Activated CD8-positive, alpha-beta T cell treated with anti-CD3 and anti-CD28 coated beads for 36 hours (primary cell): ENCODE measurements at places on chromosomes 2 and 18. TPM values are rescaled to one million over a fixed set of nuclear protein-coding genes. Genes with fewer than 3 reads are reported as not detected.

- peaks cover 28% of the 10 kb centered on the region for H3K4me1 ChIP-seq
- peaks cover 80% of the 10 kb centered on the region for H3K27me3 ChIP-seq
- no peak for DNase-seq
- no peak overlapping the region for H3K27ac ChIP-seq
- H3K4me3 ChIP-seq, result no peak overlapping the region
- no peaks in the 10 kb centered on the region for H3K36me3 ChIP-seq
Measured at GRCh38 chr2:44936275-44936674, 5.2 kb upstream of the SIX3 start.

DNA sequence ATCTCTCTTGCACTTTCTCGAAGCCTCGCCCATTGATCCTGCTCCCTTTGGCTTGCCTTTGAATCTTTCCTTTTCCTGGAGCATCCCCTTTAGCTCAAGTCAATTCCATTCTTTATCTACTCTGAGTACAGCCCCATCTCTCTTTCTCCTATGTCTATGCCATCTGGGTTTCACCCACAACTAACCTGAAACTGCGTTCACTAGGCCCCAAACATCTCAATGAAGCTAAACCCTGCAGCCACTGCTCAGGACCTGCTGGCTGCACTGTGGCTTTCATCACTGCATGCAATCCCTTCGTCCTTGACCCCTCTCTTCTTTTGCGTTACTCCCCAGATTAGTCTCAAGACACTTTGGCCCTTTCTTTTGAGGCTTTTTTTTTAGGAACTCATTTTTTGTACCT lies 81.6 kb upstream of the CYRIA start:
- no peak overlapping the region for H3K27ac ChIP-seq
- H3K4me3 ChIP-seq, result no peak overlapping the region
- H3K36me3 ChIP-seq, result no peaks in the 10 kb centered on the region
- DNase-seq, result no peak
- H3K27me3 ChIP-seq, result peaks cover 8% of the 10 kb centered on the region

GRCh38 chr2:66794551-66794950 lies 359.6 kb downstream of the MEIS1 start:
- H3K27me3 ChIP-seq, result no peaks in the 10 kb centered on the region
- H3K4me3 ChIP-seq, result no peak overlapping the region
- H3K36me3 ChIP-seq, result no peaks in the 10 kb centered on the region
- DNase-seq, result no peak

DNA sequence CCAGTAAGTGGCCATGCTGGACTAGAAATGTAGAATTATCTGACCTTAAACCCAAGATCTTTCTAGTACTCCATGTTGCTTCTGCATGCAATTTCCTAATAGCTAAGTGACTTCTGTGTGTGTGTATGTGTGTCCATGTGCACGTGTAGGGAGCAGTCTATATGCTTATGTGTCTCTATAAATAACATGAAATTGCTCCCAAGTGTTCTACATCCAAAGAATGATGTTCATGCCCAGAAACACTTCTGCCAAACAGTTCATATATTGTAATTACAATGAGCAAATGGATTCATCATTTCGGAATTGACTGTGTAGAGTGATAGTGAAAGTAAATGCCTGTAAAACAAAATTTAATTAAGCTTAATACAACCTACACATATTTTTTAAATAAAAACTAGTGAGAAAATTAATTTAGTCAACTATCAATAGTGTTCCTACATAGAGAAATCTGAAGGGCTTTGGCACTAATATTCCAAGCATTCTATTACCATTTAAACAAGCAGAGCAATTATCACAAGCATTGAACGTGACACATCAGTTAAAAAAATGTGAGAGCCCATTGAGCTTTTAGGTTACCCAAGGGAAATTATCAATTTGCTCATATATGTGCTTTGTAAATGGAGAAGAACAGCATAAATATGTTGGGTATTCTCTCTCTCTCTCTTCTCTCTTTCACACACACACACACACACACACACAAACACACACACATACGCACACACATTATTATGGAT lies 1067.4 kb downstream of the CNTNAP5 start:
- H3K4me1 ChIP-seq, result no peaks in the 10 kb centered on the region
- no peaks in the 10 kb centered on the region for H3K27me3 ChIP-seq
- no peak overlapping the region for H3K27ac ChIP-seq

GRCh38 chr2:112149866-112150435 lies 11.8 kb downstream of the FBLN7 start:
- no peak overlapping the region for H3K4me3 ChIP-seq
- peaks cover 14% of the 10 kb centered on the region for H3K4me1 ChIP-seq
- H3K36me3 ChIP-seq, result no peaks in the 10 kb centered on the region

- H3K27me3 ChIP-seq, result peaks cover 7% of the 10 kb centered on the region
- no peak overlapping the region for H3K27ac ChIP-seq
- no peaks in the 10 kb centered on the region for H3K36me3 ChIP-seq
- H3K4me1 ChIP-seq, result no peaks in the 10 kb centered on the region
Measured at GRCh38 chr2:170739048-170739447, 23.9 kb downstream of the SP5 start.

DNA sequence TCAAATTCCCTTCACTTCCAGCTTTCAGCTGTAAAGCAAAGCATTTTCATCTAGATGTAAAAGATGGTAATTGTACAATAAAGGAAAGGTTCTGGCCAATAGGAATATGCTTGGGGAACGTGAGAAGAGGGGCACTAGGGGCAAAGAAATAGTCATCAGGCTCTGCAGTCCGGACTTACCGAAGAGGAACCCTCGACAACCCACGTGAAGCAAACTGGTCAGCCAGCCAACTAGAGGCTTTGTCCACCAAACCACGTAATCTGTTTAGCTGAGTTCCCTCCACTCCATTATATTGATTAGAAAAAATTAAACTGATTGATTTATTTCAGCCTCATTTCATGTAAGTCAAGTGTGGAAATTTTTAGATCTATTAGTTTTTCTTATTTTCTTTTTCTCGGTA lies 300.4 kb upstream of the FANCL start:
- H3K27ac ChIP-seq, result no peak overlapping the region
- no peaks in the 10 kb centered on the region for H3K4me1 ChIP-seq
- H3K27me3 ChIP-seq, result no peaks in the 10 kb centered on the region
- DNase-seq, result no peak
- no peaks in the 10 kb centered on the region for H3K36me3 ChIP-seq
- H3K4me3 ChIP-seq, result no peak overlapping the region

DNA sequence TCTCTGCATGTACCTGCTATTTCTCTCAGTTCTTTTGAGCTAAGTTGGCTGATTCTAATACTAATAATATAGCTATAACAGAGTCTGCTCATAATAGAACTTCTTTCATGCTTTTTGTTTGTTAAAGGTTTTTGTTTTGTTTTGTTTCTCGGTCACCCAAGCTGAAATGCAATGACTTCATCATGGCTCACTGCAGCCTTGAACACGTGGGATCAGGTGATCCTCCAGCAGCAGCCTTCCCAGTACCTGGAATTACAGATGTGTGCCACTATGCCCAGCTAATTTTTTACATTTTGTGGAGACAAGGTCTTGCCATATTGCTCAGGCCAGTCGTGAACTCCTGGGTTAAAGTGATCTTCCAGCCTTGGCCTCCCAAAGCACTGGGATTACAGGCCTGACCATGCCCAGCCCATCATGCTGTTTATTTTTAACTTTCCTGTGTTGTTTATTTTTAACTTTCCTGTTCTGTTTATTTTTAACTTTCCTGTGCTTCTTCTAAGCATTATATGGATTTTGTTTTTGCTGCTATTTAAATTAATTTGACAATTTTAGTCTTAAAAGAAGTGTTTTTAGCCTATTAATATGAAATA lies 763.8 kb upstream of the CDH7 start:
- no peak overlapping the region for H3K27ac ChIP-seq
- no peaks in the 10 kb centered on the region for H3K36me3 ChIP-seq
- no peaks in the 10 kb centered on the region for H3K4me1 ChIP-seq
- no peak for DNase-seq
- no peaks in the 10 kb centered on the region for H3K27me3 ChIP-seq
- H3K4me3 ChIP-seq, result no peak overlapping the region

GRCh38 chr2:179344280-179344964 lies 79.8 kb upstream of the SESTD1 start:
- no peaks in the 10 kb centered on the region for H3K36me3 ChIP-seq
- no peak overlapping the region for H3K27ac ChIP-seq
- H3K4me3 ChIP-seq, result no peak overlapping the region
- DNase-seq, result no peak
- H3K4me1 ChIP-seq, result no peaks in the 10 kb centered on the region

DNA sequence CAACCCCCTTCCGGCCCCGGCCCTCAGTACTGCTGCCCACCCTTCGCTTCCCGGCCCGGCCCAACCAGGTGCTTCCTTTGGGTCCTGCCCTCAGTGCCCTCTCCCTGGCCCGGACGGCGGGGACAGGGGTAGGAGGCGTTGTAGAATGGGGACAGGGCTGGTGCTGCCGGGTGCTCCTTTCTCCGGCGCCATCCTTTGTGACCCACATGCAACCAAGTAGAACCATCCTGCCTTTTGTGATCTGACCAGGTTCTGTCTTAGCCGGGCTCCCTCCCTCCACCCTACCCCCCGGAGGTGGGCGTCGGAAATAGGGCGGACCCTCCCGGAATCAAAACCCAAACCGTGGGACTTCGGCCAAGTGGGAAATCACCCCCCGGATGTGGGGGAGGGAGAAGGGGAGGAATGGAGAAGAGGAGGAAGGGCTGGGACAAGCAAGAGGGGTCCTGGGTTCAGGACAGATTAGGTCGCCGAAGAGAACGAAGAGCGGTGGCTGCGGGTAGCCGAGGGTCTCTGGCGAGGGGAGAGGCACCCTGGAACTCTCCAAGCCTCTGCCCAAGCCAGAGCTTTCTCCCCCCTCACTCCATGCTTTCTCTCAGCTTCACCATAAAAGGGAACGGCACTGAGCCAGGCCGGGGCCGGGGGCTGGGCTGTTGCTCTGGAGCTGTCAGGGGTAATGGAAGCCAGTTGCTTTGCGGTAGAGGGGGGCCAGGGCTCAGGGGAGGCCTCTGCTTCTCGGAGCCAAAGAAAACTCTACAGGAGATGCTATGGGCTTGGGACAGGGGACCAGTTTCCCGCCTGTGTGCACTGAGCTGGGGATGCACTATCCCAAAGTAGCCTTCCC lies 756 bp upstream of the OST4 start:
- DNase-seq, result peak; percentile 53
- peaks cover 68% of the 10 kb centered on the region for H3K4me1 ChIP-seq
- H3K27ac ChIP-seq, result peak overlapping the region; percentile 92
- peak overlapping the region; percentile 81 for H3K4me3 ChIP-seq
- no peaks in the 10 kb centered on the region for H3K27me3 ChIP-seq

GRCh38 chr18:37275237-37275741 lies 290.3 kb downstream of the CELF4 start:
- peaks cover 27% of the 10 kb centered on the region for H3K27me3 ChIP-seq
- no peaks in the 10 kb centered on the region for H3K4me1 ChIP-seq
- no peaks in the 10 kb centered on the region for H3K36me3 ChIP-seq
- H3K27ac ChIP-seq, result no peak overlapping the region
- H3K4me3 ChIP-seq, result no peak overlapping the region
- no peak for DNase-seq

GRCh38 chr2:106546391-106546990 lies 59.3 kb downstream of the CD8B2 start:
- H3K4me1 ChIP-seq, result no peaks in the 10 kb centered on the region
- H3K27ac ChIP-seq, result no peak overlapping the region
- no peaks in the 10 kb centered on the region for H3K36me3 ChIP-seq
- no peak for DNase-seq
- H3K27me3 ChIP-seq, result peaks cover 15% of the 10 kb centered on the region
- H3K4me3 ChIP-seq, result no peak overlapping the region

DNA sequence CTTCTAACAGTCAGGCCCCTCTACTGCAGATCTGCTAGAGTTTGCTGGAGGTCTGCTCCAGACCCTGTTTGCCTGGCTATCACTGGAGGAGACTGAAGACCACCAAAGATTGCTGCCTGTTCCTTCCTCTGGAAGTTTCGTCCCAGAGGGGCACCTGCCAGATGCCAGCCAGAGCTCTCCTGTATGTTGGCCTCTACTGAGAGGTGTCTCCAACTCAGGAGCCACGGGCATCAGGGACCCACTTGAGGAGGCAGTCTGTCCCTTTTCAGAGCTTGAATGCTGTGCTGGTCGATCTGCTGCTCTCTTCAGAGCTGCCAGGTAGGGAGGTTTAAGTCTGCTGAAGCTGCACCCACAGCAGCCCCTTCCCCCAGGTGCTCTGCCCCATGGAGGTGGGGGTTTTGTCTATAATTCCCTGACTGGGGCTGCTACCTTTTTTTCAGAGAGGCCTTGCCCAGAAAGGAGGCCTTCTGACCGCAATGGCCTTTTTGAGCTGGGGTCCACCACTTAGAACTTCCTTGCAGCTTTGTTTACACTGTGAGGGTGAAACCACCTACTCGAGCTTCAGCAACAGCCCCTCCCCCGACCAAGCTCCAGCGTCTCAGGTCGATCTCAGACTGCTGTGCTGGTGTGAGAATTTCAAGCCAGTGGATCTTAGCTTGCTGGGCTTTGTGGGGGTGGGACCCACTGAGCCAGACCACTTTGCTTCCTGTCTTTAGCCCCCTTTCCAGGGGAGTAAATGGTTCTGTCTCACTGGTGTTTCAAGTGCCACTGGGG lies 566.0 kb downstream of the NR4A2 start:
- H3K36me3 ChIP-seq, result no peaks in the 10 kb centered on the region
- H3K4me1 ChIP-seq, result no peaks in the 10 kb centered on the region
- H3K27me3 ChIP-seq, result no peaks in the 10 kb centered on the region
- H3K4me3 ChIP-seq, result no peak overlapping the region
- no peak overlapping the region for H3K27ac ChIP-seq

GRCh38 chr2:152432206-152432653 lies 97.3 kb downstream of the FMNL2 start:
- H3K4me3 ChIP-seq, result no peak overlapping the region
- H3K36me3 ChIP-seq, result no peaks in the 10 kb centered on the region
- peaks cover 3% of the 10 kb centered on the region for H3K27me3 ChIP-seq
- no peak overlapping the region for H3K27ac ChIP-seq

DNA sequence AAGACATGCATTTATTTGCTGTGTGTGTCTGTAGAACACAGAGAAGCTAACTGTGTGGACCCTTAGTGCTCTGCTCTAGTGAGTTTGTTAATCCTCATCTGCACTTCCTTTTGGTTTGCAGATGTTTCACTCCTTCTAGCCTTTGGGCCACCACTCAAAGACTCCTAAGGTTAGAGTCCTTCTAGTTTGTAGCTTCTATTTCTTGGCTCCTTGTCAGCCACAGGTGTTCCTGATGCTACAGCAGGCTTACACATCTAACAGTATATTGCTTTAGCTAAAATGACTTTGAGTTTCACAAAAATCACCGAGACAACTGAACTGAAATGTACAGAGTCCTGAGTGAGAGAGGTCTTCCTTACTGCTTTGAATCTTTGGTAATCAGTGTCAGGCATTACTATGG lies 551.4 kb downstream of the NRXN1 start:
- H3K27ac ChIP-seq, result no peak overlapping the region
- no peaks in the 10 kb centered on the region for H3K27me3 ChIP-seq
- H3K4me3 ChIP-seq, result no peak overlapping the region
- no peak for DNase-seq
- H3K36me3 ChIP-seq, result no peaks in the 10 kb centered on the region

NOL4 gene
- not detected for total RNA-seq

CCL20 gene
- 5.3 TPM for total RNA-seq

SETBP1 gene
- total RNA-seq, result 10.2 TPM

GALR1 gene
- not detected for total RNA-seq

TMBIM1 gene
- 53.5 TPM for total RNA-seq

KCNG3 gene
- 2.1 TPM for total RNA-seq

MYO1B gene
- total RNA-seq, result 44.8 TPM

BUB1 gene
- 102 TPM for total RNA-seq

HMSD gene
- total RNA-seq, result 1.4 TPM

MARCHF4 gene
- total RNA-seq, result not detected

COLEC11 gene
- total RNA-seq, result not detected

EML6 gene
- 1.2 TPM for total RNA-seq
